Activated CD4-positive, alpha-beta T cell treated with anti-CD3 and anti-CD28 coated beads, Interleukin-2, amount 50 U/mL, for 4 hours (primary cell): ENCODE measurements at places on chromosomes 2 and 18.

DNA sequence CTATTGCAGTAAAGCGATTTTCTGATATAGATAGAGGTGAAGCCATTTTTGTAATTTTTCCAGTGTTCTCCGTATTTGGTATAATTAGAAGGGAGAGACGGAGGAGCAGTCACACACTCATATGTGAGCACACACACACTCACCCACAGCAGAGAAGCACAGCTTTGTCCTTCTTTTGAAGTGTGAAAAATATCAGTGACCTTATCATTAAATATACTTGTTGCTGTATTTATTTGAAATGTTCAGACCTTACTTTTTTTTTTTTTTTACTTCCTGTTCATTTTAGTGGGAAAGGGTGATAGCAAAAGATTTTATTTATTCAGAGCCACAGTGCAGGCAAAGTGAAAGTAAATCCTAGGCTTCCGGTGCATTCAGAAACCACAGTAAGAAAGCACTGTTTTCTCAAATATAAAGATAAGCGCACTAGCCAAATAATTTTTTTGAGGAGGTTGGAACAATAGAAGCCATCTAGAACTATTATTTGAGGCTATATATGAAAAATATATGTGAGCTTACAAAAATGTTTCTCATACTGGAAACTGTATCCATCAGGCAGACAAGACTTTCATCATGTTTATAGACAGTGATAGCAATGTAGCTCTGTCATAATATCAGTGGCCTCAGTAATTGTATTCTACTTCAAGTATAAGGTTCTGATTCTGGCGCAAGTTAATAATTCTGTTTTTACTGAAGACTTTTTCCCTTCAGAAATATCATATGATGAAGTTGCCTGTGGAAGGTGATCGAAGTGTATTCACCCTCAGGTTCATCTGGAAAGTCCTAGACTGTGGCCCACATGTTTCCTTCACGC lies 37.2 kb downstream of the TSHZ1 start:
- DNase-seq = no peak

DNA sequence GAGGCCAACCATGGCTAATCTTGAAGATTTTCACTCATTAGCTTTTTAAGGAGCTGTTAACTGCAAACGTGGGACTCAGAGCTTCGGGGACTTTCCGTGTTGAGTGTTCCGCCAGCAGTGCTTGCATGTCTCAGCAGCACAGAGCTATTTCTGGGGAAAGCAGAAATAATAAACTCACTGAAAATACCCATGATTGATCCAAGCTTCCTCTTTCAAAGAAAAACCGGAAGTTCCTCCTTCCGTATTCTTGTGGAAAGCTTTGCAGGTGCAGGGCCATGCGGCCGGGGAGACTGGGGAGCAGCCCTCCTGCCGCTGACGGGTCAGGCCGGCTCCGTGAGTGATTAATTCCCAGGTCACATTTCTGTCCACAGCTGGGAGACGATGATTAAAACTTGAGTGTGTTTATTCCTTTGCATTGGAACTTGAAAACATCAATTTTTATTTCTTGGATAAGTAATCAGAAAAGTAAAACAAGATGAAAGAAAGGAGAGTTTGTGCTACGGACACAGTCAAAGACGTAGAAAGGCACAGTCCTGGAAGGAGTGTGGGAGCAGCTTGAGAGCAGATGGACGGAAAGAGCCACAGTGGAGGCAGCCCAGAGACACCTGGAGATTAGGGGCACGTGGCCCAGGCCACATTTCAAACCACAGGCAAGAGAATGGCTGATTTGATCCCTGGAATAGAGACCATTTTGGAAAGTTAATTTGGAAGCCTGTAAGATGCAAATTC lies 54.2 kb upstream of the CTDP1 start:
- no peak for DNase-seq

DNA sequence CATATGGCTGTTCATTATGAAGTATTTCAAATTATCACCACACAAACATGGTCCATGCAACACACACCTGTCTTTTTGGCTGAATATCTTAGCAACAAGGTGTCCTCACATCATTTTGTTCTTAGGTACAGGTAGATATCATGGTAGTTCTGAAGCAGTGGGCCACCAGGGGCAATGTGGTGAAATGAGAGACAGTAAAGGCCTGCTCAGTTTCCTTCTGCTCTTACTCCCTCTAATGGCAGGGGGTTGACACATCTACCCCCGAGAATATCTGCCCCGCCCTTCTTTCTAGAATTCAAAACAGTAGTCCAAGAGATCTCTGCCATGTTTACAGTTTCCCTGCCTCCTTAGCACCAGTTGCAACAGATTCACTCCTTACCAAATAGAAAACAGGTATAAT lies 147.0 kb upstream of the KLHL14 start:
- DNase-seq = no peak

DNA sequence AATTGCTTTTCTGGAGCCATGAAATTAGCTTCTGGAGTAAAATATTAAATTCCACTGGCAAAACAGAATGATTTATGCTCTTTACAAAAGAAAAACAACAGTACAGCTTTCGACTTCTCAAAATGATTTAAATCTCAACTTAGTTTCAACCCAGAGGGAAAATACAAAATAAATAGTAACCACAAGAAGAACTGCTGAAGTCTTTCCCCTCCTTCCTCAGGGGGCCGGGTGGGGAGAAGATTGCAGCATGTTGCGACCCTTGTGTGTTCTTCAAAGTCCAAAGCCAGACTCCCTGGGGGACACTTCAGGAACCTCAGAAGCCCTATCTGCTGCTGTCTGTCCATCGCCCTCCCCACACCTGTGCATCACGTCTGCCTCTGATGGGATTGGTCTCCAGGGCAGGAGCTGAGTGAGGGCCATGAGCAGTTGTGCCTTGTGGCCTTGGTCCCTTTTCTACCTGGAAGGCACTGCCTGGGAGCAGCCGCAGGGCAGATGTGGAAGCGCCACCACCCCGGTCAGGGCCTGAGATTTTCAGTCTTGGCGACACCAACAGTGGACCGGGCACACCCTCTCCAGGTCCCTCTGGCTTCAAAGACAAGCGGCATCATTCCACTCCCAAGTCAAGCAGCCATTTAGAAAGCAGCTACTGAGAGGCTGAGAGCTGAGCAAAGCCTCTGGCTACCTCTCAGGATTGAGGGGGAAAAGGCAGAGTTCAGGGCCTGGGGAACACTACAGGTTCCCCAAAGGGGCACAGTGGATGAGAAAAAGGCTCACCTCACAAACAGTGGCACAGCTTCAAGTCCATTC lies 210.1 kb upstream of the RAB6C start:
- DNase-seq = no peak

GRCh38 chr18:80157708-80158343 lies 48.8 kb downstream of the ADNP2 start:
- peak; percentile 68 for DNase-seq

GRCh38 chr2:74876081-74876886 lies 42.4 kb downstream of the HK2 start:
- DNase-seq = peak; percentile 18

DNA sequence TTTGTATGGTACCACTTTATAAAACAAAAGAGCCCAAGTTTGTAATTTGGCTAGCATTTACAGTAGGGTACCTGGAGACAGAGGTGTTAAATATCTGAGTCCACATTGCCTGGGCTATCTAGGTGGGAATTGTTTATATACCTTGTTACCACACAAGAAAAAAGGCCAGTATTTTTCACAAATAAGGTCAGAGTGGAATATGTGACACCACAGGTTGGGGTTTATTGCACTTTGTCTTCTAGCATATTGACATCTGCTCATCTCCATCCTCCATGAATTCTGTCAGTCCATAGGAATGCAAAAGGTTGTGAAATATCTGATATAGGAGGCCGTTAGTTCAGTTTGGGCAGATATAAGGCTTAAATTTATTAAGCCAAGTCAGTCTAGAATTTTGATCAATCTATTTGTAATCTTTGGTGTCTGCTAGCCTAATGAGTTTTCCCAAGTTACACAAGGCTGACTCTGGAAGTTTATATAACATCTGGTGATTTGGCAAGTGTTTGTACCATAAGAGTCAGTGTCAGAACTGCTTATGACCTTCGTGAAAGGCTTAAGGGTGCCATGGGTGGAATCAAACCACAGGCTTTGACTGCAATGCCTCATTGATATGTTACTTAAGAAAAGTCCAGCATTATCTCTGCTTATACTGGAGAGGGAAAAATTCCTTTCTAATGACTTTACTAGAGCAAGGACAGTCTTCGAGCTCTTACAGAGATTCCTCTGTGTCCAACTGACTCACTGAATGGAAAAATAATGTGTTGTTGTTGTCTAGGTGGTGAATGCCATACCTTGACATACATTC lies 11.3 kb upstream of the DPP4 start:
- no peak for DNase-seq

GRCh38 chr2:120902592-120902991 lies 166.9 kb downstream of the GLI2 start:
- no peak for DNase-seq

- DNase-seq = no peak
These were observed 144.5 kb downstream of the USP34 start for GRCh38 chr2:61326423-61326822.

- DNase-seq = no peak
These were observed 67.4 kb downstream of the HS1BP3 start for GRCh38 chr2:20583425-20583881.

DNA sequence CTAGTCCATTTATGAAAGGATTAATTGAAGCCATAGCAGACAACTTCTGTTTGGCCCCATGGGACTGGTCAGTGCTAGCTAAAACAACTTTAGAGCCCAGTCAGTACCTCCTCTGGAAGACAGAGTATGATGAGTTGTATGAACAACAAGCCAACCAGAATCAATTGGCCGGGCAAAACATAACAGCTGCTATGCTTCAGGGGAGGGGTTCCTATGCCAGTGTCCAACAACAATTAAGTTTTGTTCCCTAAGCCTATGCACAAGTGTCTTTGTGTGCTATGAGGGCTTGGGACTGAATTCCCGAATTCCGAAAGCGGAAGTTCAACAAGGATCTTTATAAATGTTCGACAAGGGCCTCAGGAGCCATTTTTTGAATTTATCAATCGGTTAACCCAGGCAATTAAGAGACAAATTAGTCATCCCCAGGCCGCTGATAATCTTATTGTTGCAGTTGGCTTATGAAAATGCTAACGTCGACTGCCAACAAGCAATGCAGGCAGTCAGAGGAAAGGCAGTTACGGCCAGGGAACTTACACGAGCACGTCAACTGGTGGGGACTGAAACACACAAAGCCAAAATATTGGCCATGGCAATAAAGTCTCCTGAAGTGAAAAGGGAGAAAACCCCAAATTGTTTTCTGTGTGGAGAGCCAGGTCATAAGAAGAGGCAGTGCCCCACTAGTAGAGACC lies 57.9 kb downstream of the ZNF638 start:
- DNase-seq = no peak

DNA sequence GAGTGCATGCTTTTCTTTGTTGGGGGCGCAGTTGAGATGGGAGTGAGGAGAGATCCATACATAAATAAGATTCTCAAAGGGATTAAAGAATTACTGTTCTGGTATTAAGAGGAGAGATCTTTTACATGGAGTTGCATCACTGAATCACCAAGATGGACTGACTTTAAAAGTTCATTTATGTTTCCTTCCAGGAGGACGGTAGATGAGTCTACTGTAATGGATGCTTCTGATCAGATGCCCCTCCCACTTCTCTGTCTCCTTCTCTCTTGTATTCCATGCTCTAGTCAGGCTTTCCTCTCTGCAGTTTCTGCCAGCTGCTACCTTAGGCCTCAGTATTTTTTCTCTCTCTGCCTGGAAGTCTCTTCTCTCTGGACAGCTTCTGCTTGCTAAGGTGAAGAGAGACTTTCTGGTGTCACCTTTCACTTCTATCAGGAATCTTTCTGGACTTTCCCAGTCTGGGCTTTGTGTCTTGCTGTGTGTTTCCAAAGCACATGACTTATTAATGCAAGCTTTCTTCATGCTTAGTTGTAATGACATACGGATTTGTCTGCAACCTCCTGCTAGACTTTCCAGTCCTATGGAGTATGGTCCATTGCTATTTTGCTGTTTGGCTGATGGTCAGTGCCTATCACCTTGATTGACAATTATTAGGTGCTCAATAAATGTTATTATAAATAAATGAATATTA lies 23.6 kb downstream of the FAM171B start:
- no peak for DNase-seq

DNA sequence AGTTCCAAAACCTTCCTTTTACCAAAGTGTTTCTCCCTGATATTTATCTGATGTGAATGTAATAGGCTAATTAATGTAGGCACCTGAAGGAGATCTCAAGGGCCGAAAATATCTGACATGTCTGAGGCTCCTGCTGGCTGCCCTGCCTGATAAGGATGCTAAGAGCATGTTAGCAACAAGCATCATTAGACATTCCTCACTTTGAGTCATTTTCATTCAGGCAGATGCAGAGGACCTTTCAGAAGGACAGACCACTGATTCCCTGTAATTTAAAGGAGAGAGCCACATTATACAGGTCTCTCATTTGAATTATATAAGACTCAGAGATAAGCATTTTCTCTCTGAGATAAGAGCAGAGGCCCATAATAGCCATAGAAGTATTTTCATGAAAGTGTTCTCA lies 222.4 kb upstream of the NCKAP5 start:
- DNase-seq = no peak

DNA sequence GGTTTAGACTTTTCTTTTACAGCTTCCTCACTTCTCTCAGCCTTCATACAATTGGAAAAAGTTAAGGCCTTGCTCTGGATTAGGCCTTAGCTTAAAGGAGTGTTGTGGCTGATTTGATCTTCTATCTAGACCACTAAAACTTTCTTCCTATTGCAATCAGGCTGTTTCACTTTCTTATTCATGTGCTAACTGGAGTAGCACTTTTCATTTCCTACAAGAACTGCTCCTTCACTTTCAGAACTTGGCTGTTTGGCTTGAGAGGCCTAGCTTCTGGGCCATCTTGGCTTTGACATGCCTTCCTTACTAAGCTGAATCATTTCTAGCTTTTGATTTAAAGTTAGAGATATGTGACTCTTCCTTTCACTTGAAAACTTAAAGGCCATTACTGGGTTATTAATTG lies 114.3 kb downstream of the ARHGEF4 start:
- DNase-seq = no peak

GRCh38 chr2:210673117-210673516 lies 116.7 kb downstream of the CPS1 start:
- DNase-seq = no peak

DNA sequence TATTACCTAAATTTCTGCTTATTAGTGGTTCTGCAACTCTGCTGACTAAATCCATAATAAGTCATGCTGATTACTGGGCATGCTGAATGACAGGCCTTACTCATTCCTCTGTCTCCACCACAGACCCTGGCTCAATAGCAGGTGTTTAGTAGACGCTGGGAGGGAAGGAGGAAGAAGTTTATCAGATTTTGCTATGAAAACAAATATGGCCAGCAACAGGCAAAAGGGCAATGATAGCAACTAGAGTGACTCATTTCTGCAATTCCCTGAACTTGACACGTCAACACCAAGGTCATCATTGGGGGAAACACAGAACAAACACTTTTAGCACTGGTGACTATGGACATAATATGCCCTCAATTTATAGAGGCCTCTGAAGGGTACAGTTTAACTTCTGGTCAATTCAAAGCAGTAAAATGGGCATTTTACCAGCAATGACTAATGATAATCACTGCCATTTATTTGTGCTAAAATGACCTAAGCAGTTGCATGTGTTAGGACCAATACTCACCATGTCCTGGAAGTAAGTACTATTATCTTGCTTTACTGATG lies 35.2 kb downstream of the TMEM163 start:
- no peak for DNase-seq

- DNase-seq = peak; percentile 2
These were observed 463 bp downstream of the PPP1CB start for GRCh38 chr2:28751956-28752630.

GRCh38 chr2:202883987-202884675 lies 12.6 kb upstream of the ICA1L start:
- DNase-seq = no peak
